ENCODE measurements at places on chromosomes 16 and 17. TPM values are rescaled to one million over a fixed set of nuclear protein-coding genes. Genes with fewer than 3 reads are reported as not detected.

The NKD1 gene
- 1.3 TPM for polyA plus RNA-seq

The TMEM220 gene
- 18.1 TPM for polyA plus RNA-seq

The CACNG5 gene
- polyA plus RNA-seq, result 0.12 TPM

The IL21R gene
- 0.12 TPM for polyA plus RNA-seq

The RAPGEFL1 gene
- 4.5 TPM for polyA plus RNA-seq

The SP6 gene
- polyA plus RNA-seq, result 0.49 TPM

The ATP2A3 gene
- polyA plus RNA-seq, result 17.4 TPM

The SOX15 gene
- 0.21 TPM for polyA plus RNA-seq

The ARHGAP44 gene
- 5.1 TPM for polyA plus RNA-seq

The SLC16A6 gene
- 0.56 TPM for polyA plus RNA-seq

The HBZ gene
- 0.12 TPM for polyA plus RNA-seq

The CHST5 gene
- not detected for polyA plus RNA-seq

The OTOP3 gene
- not detected for polyA plus RNA-seq

The PPL gene
- 8.1 TPM for polyA plus RNA-seq

The DPEP1 gene
- polyA plus RNA-seq, result 0.16 TPM

The DHRS7C gene
- 1.3 TPM for polyA plus RNA-seq

The CLEC18B gene
- polyA plus RNA-seq, result 0.45 TPM

The HCFC1R1 gene
- 55.0 TPM for polyA plus RNA-seq

The PABPN1L gene
- polyA plus RNA-seq, result not detected

The IGSF6 gene
- polyA plus RNA-seq, result 0.32 TPM

The KRTAP9-2 gene
- polyA plus RNA-seq, result not detected

The FOXK2 gene
- polyA plus RNA-seq, result 22.0 TPM

The ATP2C2 gene
- not detected for polyA plus RNA-seq

The HS3ST3A1 gene
- polyA plus RNA-seq, result 0.61 TPM

The GCGR gene
- 0.12 TPM for polyA plus RNA-seq

The SRL gene
- polyA plus RNA-seq, result 0.48 TPM

The STH gene
- polyA plus RNA-seq, result not detected

All from adipose tissue (tissue), 3 donors.